SK-N-SH treated with all-trans-retinoic acid at 6 μM for 48 hours (cell line): ENCODE measurements at places on chromosomes 3 and 15.

- ATAC-seq = no peak
Observed at GRCh38 chr3:155302891-155303290, 9.4 kb upstream of the STRIT1 start.

DNA sequence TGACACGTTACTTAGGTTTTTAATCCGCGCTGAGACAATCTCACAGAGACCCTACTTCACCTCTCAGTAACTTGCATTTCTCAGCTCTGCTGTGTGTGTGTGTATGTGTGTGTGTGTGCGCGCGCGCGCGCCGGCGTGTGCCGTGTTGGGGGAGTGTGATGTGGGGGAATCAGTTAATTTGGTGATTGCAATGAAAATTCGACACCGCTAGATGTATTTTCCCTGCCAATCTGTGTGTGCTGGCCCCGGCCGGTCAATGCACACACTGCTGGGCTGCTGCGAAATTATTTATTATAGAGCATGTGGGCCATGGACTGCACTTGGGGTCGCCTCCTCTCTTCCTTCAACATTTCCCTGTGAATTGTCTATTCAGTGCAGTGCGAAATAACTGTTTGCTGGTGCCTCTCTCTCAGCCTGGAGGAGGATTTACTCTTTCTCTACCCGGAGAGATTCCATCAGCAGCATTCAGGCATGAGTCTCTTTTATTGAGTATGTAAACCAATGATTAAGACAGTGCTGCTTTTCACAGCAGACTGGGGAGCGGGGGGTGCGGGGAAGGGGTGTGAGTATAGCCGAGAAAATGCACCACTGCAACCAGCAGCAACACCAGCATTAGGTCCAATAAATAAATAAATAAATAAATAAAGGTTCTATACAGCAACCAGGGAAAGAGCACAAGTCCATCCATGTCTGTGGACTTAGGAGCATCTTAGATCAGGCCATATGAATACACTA lies 2.9 kb downstream of the CADM2 start:
- no peak for ATAC-seq

- no peak for ATAC-seq
Observed at GRCh38 chr15:41876007-41876406, 17.8 kb downstream of the SPTBN5 start.

DNA sequence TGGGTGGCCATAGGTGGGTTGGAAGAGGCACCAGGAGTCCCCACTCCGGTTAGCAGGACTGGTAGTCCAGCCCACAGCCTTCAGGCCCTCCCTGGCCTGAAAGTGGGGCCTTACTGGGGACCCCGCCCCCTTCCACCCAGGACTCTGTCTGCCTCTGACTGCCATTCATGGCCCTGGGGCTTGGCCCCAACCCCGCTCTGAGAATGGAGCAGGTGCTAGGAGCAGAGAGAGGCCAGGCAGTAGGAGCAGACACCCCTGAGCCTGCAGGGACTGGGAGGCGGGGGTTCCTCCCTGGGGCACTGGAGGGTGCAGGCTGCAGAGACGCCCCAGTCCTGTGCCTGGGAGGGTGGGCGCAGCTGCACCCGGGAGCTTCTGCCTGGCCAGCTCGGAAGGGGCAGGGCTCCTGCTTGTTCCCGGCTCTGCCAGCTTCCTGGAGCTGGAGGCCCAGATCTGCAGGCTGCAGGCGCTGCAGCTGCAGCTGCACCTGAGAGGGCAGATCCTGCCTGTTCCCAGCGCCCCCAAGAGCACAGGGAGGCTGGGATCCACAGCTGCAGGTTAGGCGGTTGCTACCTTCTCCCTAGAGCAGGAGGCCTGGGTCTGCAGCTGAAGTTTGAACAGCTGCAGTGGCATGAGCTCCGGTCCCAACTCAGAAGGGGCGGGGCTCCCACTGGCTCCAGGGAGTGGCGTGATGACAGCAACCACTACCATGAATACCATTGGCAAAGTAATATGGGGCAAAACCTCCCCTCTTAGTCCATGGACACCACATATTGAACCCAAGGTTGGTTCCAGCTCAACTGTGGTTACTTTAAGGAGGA lies 194.7 kb downstream of the SQOR start:
- ATAC-seq = no peak

- ATAC-seq = peak; percentile 95
Observed at GRCh38 chr15:57551715-57552677, 39.7 kb upstream of the MYZAP start.

DNA sequence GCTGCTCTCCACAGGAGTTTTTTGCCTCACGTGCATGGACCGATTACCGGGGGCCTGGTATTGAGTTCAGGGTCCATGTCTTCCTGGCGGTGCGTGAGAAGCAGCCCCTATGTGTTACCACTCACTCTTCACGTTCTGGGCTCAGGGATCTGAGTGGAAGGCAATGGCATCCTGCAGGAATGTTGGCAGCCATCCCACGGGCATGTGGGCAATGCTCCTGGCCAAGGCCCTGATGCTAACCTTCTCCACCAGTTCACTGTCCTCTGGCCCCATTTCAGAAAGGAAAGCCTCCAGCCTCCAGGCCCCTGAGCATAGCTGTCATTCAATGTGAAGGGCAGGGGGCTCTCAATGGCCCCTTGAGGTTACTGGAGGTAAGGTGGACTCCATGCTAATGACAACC lies 43.0 kb upstream of the KY start:
- peak; percentile 72 for ATAC-seq

DNA sequence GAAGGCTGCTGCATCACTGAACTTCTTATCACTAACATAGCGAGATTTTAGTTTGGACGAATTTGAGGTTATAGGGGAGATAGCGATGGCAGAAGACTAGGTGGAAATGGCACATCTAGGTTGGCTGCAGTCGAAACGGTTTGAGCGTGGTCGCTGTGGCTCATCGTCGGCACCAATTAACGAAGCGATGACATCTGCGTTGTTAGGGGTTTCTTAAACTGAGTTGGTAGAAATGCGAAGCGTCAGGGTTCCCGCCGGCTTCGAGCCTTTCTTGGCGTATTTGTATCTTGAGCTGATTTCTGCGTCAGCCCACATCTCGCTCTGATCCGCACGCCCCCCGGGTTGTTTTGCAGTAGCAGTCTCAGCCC lies 319 bp downstream of the LNP1 start:
- peak; percentile 16 for ATAC-seq

DNA sequence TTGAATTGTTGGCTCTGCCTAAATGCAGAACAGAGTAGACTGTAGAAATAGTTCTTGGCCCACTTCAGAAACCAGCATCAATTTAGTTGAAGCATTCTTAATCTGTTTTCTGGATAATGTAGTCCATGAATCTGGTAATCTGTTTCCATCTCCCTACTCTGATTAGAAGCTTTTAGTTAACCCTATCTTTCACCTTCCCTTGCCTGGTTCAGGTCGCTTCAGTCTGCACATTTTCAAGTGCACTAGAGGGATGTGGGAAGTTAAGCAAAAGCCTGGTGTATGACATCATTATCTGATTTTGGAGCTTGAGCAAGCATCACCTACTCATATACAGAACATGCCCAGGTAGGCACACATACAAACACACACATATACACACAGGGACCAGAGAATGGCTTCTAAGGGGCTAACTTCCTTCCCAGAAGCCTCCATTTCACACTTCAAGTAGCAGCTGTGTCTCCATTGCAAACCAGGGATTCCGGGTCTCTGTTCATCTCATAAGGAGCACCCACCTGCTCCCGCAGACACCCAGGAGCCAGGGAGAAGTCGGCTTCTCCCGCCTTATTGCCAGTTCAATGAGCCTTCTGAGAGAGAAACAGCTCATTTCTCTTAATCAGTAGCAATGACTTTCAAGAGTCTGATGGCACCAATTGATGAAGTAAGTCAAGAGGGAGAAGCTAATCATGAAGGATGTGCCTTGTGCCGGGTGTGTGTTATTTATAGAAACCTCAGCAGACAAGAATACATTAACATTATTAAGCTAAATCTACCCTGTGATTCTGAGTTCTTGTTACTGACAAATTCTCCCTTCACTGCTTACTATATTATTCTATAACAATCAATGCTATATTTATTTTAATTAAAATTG lies 347.9 kb upstream of the STAC start:
- ATAC-seq = no peak

GRCh38 chr3:183392186-183393034 lies 36.0 kb downstream of the MCF2L2 start:
- no peak for ATAC-seq

DNA sequence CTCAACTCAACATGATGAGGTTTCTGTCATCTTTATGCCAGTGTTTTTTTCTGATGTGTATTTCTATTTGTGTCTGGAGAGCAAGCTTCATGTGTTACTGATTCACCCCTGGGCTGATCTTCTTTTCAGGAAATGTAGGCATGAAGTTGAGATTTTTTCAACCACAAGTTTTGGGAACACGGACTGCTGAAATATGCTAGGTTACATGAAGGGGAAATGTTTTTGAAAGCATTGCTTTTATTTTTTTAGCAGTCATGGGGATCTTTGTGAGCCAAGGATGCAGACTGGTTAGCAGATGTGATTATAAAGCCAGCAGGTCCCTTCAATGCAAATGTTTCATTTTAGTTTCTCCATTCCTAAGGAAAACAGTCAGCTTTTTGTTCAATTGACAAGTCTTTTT lies 219.3 kb upstream of the COL8A1 start:
- ATAC-seq = no peak

- ATAC-seq = no peak
Observed at GRCh38 chr15:73539212-73540128, 93.7 kb downstream of the NPTN start.
